ENCODE measurements at places on chromosomes 4 and X.
A peak's percentile ranks its signal among the peaks of the same experiment; 100 is the strongest.

DNA sequence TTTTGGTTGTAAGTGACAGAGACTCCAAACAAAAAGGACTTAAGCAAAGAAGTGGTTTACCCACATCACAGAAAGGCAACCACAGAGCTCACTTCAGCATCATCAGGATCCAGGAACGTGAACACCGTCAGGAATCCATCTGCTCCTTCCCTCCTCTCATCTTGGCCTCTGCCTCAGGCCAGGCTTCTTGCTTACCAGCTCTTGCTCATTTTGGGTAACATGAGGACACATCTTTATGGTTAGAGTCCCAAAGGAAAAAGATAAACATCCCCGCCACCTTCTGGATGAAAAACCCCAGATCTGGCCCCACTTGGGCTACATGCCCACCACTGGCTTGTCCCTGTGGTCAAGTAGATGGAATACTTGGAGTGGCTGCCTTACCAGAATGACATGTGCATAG lies 176.8 kb upstream of the RPL34 start:
- DNase-seq: no peak

GRCh38 chr4:109126856-109127255 lies 175.6 kb downstream of the COL25A1 start:
- no peak for DNase-seq

GRCh38 chr4:63440236-63440635 lies 969.0 kb downstream of the TECRL start:
- no peak for DNase-seq

GRCh38 chr4:5839751-5840674 lies 52.9 kb downstream of the CRMP1 start:
- no peak for DNase-seq

- DNase-seq: no peak
These were observed 177.2 kb downstream of the TRIML1 start for GRCh38 chr4:188316391-188316790.

- no peak for DNase-seq
These were observed 690.8 kb downstream of the PCDH18 start for GRCh38 chr4:136841526-136841925.

GRCh38 chrX:107537815-107538214 lies 88.4 kb downstream of the FRMPD3 start:
- peak; percentile 2 for DNase-seq

DNA sequence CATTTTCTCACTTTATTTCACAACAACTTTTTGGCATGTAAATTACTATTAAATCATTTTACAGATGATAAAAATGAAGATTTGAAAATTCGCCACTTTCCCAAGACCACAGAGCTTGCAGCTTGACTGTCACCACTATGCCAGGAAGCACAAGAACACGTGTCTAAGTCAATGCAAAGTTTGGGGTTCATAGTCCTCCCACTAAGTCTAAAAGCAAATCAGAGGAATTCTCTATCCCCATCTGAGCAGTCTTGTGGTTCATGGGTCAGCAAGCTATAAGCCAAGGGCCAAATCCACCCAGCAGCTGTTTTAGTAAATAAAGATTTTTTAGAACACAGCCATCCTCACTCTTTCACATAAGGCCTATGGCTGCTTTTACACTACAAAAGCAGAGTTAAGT lies 833.3 kb upstream of the INTU start:
- DNase-seq: no peak

DNA sequence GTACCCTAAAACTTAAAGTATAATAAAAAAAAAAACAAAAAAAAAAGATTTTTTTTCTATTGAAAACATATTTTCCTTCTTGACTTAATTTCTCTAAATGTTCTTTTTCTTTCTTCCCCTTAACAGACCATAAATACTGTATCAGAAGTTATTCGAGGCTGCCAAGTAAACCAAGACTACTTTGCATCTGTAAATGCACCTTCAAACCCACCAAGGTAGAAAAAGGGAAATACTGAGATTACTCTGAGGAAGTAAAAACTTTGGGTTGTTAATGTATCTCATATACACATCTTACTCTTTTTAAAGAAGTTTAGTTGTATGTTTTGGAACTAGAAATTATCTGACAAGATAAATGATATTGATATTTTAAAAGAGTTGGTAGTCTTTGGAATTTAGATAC lies 65.6 kb downstream of the USO1 start:
- no peak for DNase-seq

DNA sequence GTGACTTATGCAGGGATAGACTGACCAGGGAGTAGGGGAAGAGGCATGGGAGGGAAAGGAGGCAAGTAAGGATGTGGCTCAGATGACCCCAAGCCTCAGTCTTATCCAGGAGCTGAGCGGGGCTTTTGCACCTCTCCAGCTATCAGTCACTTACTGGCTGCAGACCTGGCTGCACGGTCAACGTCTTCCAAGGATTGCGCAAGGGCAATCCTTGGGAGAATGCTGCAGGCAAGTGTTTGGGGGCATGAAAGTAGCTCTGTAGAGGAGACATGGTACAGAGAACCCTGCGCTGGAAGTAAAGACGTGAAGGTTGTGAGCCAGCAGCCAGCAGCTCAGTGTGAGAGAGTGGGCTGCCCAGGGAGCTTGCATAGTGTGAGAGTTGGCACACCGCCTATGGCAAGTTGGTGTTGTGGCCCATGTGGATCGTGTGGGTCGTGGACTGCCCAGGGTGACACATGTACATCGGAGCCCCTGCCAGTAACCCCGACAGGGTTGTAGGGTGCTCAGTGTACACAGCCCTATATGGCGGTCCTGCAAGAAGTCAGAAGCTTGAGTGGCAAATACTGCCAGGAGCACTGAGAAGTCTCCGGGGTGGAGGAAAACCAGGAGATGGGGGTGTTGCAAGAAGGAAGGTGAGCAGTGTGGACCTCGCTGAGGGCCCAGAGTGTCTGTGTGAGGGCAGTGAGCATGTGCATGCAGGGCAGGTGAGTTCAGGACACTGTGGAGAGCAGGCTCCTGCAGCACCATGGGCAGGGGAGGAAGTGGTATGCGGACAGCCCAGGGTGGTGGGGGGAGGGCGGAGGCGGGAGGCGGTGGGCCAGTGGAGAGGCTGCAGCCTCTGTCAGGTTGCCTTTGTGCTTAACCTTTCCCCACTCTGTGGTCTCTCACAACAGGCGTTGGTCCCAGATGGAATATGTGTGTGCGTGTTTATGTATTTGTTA lies 50.9 kb downstream of the KIT start:
- no peak for DNase-seq

GRCh38 chrX:64850371-64851082 lies 125.7 kb downstream of the ZC4H2 start:
- no peak for DNase-seq

GRCh38 chrX:30183554-30183953 lies 31.8 kb upstream of the MAGEB2 start:
- no peak for DNase-seq

- no peak for DNase-seq
These were observed 148.5 kb downstream of the FRAS1 start for GRCh38 chr4:78205591-78205990.

GRCh38 chr4:26325191-26325590 lies 4.4 kb downstream of the RBPJ start:
- no peak for DNase-seq

DNA sequence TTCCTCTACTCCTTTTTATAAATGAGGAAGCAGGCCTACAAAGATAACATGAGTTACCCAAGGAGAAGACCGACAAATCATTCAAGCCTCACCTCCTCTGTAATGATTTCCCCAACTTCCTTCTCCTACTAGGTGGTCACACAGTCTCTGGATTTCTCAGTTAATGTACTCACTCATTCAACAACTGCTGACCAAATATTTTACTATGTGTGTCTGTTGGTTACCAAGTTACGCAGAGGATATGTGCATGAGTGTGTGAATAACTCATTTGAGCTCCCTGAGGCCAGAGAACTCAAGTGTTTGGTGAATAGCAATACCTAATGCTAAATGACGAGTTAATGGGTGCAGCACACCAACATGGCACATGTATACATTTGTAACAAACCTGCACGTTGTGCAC lies 10.4 kb downstream of the CASK start:
- no peak for DNase-seq

- DNase-seq: no peak
These were observed 80.5 kb downstream of the TBC1D9 start for GRCh38 chr4:140675599-140676231.

DNA sequence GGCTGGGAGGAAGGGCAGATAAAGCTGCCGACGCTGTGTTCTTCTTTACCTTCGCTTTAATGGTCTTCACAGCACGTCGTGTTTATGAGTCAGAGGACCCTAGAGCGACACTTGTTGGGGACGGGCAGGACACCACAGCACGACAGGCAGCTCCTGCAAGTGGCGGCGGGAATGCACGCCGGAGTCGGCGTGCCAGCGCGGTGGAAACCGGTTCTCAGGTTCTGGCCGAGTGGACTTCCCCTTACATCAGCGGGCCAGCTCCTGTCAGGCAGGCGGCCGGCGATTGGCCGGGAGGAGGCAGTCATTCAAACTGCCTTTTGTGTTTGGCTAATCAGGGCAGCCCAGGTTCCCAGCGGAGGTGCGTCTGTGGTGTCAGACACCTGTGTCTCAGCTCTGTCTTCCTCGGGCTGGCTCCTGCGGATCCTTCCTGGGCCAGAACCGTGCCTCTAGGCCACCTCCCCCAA lies 150.9 kb downstream of the SHROOM3 start:
- DNase-seq: no peak

DNA sequence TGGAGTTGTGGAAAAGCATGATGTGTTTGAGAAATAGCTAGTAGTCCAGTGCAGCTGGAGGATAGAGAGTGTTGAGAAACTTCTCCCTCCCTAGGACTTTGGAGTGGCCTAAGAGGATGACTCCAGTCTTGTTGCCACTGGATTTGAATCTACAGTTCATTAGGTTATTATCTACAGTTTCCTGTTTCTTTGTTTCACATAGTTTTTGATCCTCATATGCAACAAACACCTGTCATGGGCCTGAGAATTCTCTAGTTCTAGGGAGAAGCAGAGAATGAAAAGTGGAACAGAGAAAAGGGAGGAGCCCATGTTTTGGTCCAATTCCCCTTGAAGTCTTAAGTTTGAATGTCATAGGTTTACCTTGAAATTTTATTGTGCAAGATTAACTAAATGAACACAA lies 73.6 kb upstream of the TBC1D9 start:
- DNase-seq: no peak

DNA sequence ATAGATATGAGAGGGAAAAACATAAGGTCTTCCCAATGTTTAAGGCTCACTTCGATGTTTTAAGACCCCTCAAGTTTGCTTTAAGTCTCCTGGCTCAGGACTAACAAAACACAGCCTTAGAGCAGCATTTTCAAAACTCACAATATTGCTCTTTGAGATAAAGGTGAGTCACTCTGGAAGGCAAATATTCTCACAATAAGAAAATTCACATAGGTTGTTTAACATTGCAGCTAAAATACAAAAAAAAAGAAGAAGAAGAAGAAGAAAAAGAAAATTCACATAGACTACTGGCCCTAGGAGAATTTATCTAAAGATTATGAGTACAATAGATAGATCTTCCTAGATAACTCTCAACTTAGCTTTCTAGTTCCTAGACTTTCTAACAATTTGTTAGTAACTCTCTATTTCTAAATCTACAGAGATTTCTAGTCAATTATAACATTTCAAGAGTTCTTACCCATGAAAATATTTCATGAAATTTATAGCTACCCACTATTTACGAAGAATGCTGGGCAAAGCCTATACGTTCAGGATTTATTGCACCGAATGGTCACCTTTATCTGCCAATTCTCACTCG lies 267.0 kb downstream of the CHIC1 start:
- no peak for DNase-seq

DNA sequence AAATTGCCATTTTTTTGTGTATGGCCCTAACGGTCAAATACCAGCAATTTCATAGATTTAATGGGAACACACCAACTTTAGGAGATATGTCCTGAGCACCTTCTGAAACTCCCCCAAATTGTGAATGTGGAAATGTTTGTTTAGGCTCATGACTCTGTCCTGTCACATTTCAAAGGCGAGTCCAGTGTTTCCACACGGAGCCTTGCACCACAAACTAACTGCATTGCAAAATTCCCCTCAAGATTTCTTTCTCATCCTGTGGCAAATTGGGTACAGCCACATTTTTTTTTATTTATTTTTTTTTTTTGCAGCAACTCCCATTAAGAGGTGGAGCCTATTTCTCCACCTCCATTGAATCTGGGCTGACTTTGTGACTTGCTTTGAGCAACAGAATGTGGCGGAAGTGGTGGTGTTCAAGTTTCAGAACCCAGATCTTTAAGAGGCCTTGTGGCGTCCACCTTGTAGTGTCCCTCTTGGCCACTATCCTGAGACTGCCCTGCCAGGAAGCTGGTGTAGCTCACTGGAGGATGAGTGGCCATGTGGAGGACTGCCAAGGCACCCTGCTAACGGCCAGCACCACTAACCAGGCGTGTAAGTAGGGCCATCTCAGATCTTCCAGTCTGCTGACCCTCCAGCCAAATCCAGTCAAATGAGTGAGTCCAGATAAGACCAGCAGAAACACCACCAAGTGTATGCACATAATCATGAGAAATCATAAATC lies 172.4 kb upstream of the SCML1 start:
- DNase-seq: no peak

DNA sequence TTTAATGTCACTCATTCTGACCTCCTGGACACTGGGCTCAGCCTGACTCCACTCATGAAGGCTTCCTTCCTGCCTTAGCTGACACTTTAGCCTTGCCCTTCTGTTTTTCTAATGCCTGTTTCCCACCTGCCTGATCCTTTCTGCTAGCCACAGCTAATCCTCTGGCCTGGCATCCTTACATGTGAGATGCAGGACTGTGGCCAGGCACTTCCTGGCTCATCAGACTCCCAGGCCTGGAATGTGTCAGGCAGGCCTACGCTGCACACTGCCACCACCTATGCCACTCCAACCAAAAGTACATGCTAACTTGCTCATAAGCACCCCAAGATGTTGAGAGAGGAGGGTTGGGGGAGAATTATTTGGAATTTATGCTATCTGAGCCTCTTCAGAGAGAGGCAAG lies 138.8 kb upstream of the NALF2 start:
- DNase-seq: no peak

DNA sequence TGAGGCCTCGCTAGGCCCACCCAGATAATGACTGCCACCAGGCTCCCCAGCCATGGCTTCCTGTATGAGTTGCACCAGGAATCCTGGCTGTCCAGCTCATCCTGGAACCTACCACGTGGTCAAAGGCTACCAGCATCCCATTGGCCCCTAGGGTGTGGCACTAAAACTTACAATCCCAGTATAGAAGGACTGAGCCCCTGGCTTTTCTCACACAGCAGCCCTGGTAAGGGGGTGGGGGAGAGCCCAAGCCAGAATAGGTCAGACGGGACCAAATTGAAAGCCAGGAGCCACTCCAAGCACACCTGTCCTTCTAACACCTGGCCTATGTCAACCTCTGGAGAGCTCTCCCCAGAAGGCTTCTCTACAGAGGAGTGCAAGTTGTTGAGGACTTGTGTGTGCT lies 269.3 kb upstream of the AGTR2 start:
- DNase-seq: no peak

DNA sequence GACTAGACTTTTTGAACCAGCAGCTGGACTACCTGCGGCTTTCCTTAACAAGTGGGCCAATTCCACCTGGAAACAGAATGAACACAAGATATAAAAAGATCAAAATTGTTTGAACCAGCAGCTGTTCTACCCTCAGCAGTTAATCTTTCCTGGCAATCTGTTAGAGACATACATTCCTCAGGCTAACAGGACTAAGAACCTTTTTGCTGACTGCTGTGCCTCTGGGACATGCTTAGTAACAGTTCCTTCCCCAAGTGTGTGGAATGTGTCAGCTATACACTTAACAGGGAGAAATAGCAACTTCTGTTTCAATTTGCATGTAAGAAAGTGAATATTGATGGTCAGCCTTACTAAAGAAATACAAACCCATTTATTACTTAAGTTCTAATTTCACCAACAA lies 554.4 kb downstream of the ARAP2 start:
- no peak for DNase-seq

GRCh38 chr4:48223633-48224295 lies 45.9 kb downstream of the TEC start:
- no peak for DNase-seq

Data from NCI-H2107 (cell line).